ENCODE measurements at places on chromosomes 11 and 22.

DNA sequence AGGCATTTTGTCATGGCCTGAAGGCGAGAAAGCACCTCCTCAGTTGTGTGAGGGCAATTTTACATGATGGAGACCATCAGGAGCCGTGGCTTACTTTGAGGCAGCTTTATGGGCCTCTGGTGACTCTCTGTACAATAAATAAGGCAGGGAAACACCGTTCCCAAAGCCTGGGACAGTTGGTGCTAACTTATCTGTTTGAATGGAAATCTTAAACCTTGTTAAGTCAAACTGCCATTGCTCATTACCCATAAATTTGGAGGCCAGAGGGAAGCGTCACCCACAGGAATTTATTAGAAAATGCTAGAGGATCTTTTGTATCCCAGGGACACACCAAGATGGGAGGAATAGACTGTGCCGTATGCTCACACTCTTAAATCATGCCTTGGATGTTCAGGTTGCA, 1156.9 kb downstream of the BRD1 start:
- no peak overlapping the region for H3K27ac ChIP-seq
- no peaks in the 10 kb centered on the region for H3K27me3 ChIP-seq
- DNase-seq, result no peak
- H3K4me1 ChIP-seq, result no peaks in the 10 kb centered on the region

DNA sequence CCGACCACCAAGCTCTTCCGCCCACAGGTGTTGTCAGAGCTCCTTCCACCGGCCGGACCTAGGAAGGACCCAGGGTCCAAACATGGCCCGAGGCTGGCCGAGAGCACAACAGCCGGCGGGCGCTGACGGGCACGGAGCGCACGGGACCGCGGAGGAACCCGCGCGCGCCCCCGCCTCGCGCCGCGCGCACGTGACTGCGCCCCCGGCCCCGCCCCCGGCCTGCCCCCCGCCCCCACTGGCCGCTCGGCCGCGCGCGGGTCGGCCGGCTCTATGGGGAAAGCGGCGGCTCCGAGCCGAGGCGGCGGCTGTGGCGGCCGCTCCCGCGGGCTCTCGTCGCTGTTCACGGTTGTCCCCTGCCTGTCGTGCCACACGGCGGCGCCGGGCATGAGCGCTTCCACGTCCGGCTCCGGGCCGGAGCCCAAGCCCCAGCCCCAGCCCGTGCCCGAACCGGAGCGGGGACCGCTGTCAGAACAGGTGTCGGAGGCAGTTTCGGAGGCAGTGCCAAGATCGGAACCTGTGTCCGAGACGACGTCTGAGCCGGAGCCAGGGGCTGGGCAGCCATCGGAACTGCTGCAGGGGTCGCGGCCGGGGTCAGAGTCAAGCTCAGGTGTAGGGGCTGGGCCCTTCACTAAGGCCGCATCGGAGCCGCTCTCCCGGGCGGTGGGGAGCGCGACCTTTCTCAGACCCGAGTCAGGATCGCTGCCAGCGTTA, at the start of gene OSBP2:
Gene OSBP2, plus strand, starts transcription at position 235 of the 711 bp plus-strand sequence. Its CDS starts 36 bp downstream, at position 271.
- peak within 1 kb of the TSS; percentile 83 for H3K27ac ChIP-seq
- DNase-seq, result peak; percentile 65
- peaks cover 7% of the 10 kb centered on the region for H3K27me3 ChIP-seq
- no peaks in the 10 kb centered on the region for H3K36me3 ChIP-seq
- peak within 1 kb of the TSS; percentile 67 for H3K4me3 ChIP-seq

DNA sequence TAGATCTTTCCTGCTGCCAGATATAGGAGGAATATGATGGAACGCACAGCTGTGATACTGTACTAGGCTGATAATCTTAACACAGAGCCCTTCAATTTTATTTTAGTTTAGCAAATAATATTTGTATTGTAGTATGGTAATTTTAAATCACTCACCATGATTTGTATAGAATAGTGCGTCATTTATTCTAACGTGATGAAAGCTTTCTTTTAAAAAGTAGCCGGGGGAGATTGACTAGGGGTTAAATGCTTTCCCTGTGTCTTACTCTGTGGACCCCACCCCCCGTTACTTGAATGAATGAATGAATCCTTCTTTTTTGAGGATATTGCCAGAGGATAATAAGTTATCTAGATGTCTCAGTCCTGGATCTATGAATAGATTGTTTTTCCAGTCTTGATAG, 72.1 kb downstream of the CECR2 start:
- no peaks in the 10 kb centered on the region for H3K36me3 ChIP-seq
- H3K27ac ChIP-seq, result no peak overlapping the region
- peaks cover 8% of the 10 kb centered on the region for H3K4me1 ChIP-seq
- no peak for DNase-seq
- H3K27me3 ChIP-seq, result no peaks in the 10 kb centered on the region

DNA sequence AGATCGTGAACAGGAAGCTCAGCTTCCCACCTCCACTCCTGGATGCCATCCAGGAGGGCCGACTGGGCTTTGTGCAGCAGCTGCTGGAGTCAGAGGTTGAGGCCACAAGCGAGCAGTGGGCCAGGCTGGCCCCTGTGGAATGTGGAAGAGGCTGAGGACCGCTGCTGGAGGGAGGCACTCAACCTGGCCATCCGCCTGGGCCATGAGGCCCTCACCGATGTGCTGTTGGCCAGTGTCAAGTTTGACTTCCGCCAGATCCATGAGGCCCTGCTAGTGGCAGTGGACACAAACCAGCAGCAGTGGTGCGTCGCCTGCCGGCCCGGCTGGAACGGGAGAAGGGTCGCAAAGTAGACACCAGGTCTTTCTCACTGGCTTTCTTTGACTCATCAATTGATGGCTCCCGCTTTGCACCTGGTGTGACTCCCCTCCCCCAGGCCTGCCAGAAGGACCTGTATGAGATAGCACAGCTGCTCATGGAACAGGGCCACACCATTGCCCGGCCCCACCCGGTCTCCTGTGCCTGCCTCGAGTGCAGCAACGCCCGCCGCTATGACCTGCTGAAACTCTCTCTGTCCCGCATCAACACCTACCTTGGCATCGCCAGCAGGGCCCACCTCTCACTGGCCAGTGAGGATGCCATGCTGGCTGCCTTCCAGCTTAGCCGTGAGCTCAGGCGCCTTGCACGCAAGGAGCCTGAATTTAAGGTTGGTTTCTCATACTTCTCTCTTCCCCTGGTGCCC, 24.9 kb downstream of the ART5 start:
- H3K36me3 ChIP-seq, result no peaks in the 10 kb centered on the region
- no peak for DNase-seq
- H3K27ac ChIP-seq, result no peak overlapping the region
- H3K27me3 ChIP-seq, result no peaks in the 10 kb centered on the region
- H3K4me1 ChIP-seq, result peaks cover 21% of the 10 kb centered on the region

DNA sequence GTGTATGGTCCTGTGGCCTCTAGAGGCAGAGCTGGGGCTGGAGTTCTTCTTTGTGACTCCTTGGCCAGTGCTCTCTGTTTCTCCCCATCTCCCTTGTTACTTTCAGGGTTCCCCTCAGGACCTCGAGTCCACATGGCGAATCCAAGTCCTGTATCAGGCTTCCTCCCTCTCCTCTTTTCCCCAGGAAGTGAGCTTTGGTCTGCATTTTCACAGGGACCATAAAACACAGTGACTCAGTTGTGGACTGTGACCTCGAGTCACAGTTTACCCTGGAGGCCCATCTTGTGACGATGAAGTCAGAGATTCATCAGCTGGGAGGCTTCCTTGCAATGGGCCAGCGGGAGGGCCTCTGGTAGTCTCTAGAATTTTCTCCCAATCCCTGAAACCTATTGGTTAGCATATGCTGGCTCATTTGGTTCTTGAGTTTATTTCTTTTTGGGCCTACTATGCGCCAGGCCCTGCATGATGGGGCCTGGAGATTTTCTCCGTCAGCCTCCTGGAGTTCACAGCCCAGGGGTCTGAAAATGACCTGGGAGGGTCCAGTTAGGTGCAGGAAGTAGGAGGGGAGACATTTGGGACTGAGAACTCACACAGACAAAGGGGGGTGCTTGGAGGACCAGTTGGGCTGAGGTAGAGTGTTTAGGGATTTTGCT, 100.8 kb downstream of the KIAA1671 start:
- H3K4me3 ChIP-seq, result no peak overlapping the region
- no peaks in the 10 kb centered on the region for H3K4me1 ChIP-seq
- H3K36me3 ChIP-seq, result peaks cover 15% of the 10 kb centered on the region
- H3K27me3 ChIP-seq, result no peaks in the 10 kb centered on the region
- H3K27ac ChIP-seq, result no peak overlapping the region
- no peak for DNase-seq

DNA sequence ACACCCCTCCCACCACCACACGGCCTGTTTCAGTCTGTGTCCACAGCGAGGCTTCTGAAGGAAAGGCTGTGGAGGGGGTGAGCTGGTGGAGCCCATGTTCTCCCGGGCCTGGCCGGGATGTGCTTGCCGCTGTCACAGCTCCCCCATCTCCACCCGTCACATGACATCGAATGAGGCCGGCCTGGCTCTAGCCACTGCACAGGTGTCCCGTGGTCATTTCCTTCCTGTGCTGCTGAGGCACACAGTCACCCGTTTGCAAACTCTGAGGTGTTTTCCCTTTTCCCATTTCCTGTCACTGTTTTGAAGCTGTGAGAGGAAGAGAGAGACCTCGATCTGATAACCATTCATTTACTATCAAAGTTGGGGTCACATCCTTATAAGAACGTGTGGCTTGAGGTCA, 55.7 kb upstream of the CLDN5 start:
- peaks cover 32% of the 10 kb centered on the region for H3K4me1 ChIP-seq
- no peaks in the 10 kb centered on the region for H3K27me3 ChIP-seq
- H3K27ac ChIP-seq, result no peak overlapping the region
- no peaks in the 10 kb centered on the region for H3K36me3 ChIP-seq

DNA sequence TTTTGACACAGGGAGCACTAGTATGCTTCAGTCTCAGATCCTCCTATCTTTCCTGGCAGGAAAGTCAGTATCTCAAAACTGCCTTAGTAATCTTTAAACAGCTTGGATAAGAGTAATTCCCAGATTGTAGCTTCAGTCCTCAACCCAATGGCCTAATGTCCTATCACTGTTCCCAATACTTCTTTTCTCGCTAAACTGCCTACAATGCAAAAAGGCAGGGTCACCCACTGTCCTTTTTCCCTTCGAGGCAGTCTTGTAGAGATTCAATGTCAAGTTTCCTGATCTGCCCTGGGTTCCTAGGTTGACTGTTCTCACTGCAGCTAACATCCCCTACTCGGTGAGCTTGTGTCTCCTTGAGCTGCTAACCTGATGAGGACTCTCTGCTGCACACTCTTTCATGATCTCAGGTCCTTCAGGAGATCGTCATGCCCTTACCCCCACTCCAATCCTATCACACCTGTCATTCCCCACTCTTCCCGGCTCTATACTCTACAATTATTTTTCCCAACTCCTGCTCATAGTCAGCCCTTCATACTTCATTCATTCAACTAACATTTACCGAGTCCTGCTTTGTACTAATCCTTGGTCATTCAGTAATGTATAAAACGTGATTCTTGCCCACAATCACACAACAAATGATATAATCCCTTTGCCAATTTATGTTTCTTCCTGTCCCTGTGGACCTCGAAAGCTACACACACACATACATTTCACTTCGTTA, 904 bp downstream of the C2CD3 start:
- no peak for DNase-seq
- peaks cover 36% of the 10 kb centered on the region for H3K36me3 ChIP-seq
- peaks cover 43% of the 10 kb centered on the region for H3K4me1 ChIP-seq
- peak overlapping the region; percentile 72 for H3K4me3 ChIP-seq

DNA sequence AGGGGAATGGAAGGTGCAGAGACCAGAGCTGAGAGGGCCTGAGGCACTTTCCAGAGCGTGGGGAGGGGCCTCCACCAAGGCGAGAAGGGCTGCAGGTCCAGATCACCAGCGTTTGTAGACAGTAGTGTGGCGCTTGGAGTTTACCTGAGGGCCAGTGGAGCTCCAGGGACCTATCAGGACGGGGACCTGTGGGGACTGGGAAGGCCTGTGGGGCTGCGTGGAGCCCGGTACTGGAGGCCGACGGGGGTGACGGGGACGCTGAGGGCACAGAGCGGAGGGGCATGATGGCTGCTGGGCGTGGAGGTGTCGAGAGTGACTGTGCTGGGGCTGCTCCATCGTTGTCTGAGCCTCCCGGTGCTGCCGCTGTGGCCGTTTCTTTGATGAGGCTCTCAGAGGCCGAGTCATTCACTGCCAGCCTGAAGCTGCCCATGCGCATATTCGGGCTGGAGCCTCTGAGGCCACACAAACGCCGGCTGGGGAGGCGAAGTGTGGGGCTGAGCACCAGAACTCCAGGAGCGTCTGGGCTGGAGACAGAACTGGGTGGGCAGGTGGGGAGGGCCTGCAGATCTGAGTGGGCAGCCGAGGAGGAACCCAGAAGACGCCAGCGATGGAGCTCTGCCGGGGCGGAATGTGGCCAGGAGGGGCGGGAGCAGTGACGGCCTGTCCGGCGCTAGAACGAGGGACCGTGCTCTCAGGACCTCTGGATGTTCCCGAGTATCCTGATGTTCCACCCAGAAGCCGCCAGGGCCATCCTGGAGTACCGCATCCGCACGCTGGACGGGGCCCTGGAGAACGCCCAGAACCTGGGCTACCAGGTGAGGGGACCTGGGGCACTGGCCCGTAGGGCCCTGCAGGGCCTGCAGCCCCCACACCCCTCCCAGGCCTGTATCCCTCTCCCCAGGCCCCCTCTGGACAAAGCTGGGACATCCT, 2.6 kb downstream of the PGGHG start:
- H3K4me1 ChIP-seq, result peaks cover 21% of the 10 kb centered on the region
- DNase-seq, result peak; percentile 41
- no peaks in the 10 kb centered on the region for H3K27me3 ChIP-seq
- peaks cover 22% of the 10 kb centered on the region for H3K36me3 ChIP-seq
- no peak overlapping the region for H3K4me3 ChIP-seq

- H3K27ac ChIP-seq, result no peak overlapping the region
- H3K4me1 ChIP-seq, result peaks cover 9% of the 10 kb centered on the region
- H3K27me3 ChIP-seq, result no peaks in the 10 kb centered on the region
These were observed 352.9 kb upstream of the DDI1 start for GRCh38 chr11:103683576-103683975.

GRCh38 chr11:76753449-76753848, 29.7 kb upstream of the TSKU start:
- no peaks in the 10 kb centered on the region for H3K27me3 ChIP-seq
- DNase-seq, result no peak
- H3K4me1 ChIP-seq, result peaks cover 20% of the 10 kb centered on the region
- H3K36me3 ChIP-seq, result no peaks in the 10 kb centered on the region
- no peak overlapping the region for H3K27ac ChIP-seq

GRCh38 chr11:11230802-11231562, 122.1 kb downstream of the CSNK2A3 start:
- H3K4me3 ChIP-seq, result no peak overlapping the region
- no peak overlapping the region for H3K27ac ChIP-seq
- H3K4me1 ChIP-seq, result no peaks in the 10 kb centered on the region
- H3K27me3 ChIP-seq, result no peaks in the 10 kb centered on the region
- H3K36me3 ChIP-seq, result no peaks in the 10 kb centered on the region
- no peak for DNase-seq

DNA sequence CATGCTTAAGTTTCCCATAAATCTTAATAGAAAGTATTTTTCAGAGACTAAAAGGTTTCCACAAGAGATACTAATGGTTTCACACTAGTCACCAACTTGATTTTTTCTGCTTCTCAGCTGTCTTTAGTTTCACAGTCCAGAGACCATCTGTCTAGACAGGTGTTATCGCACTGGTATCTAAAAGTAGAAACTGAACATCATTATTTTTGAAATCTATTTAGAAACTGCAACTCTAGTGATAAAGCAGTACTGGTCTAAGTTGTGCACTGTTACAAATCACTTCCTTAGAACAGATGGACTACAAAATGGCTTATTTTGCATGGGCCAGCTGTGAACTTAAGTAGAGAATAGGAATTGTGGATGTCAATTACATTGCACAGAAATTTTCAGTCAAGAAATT, 78.0 kb downstream of the CNTN5 start:
- DNase-seq, result no peak
- no peaks in the 10 kb centered on the region for H3K27me3 ChIP-seq
- no peaks in the 10 kb centered on the region for H3K4me1 ChIP-seq
- no peaks in the 10 kb centered on the region for H3K36me3 ChIP-seq
- no peak overlapping the region for H3K4me3 ChIP-seq
- H3K27ac ChIP-seq, result no peak overlapping the region
